ENCODE measurements at places on chromosomes 12 and 14. TPM values are rescaled to one million over a fixed set of nuclear protein-coding genes. Genes with fewer than 3 reads are reported as not detected.

Gene GDF3
- total RNA-seq: 1.0 TPM

DNA sequence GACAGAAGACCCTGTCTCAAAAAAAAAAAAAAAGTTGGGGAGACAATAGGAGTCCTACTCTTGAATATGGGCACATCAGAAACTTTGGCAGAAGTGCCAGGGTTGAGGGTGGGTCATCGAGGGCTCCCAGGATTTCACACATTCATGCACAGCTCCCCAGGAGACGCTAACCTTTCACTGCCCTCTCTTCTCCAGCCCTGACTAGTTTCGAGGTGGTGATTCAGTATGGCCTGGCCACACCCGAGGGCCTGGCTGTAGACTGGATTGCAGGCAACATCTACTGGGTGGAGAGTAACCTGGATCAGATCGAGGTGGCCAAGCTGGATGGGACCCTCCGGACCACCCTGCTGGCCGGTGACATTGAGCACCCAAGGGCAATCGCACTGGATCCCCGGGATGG, 29.4 kb upstream of the LRP1-AS start:
- no peak for DNase-seq

- DNase-seq: no peak
Observed at GRCh38 chr12:70667253-70667652, 30.0 kb upstream of the PTPRB start.

DNA sequence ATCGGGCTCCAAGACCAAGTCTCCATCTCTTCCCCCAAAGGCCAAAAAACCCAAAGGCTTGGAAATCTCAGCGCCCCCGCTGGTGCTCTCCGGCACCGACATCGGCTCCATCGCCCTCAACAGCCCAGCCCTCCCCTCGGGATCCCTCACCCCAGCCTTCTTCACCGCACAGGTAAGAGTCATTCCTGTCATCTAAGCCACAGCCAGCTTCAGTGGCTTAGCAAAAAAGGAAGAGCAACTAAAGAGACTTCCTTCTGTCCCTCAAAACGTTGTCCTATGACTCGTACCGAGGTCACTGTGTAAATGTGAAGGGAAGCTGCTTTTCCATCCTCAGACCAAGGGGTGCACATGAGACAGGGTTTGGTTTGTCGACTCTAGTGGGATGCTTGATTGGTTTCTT, 53.4 kb downstream of the ELK3 start:
- DNase-seq: no peak

DNA sequence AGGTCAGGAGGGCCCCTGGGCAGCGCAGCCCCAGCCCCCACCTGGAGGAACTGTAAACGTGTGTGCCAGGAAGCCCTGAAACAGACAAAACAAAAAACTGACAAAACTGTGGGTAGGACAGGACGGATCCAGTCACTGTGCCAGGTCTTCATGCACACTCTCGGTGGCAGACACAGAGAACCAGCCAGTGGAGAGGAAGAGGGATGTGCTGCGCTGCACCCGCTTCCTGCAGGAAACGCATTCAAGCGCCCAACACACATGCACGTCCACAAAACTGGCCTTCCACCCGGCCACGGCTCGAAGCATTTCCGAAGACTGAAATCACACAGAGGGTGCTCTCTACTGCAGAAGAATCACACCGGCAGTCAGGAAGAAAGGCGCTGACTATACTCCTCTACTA, 16.9 kb downstream of the BRF1 start:
- peak; percentile 68 for DNase-seq

GRCh38 chr12:81170072-81170471, 92.2 kb downstream of the ACSS3 start:
- DNase-seq: no peak

Measured in dermis microvascular lymphatic vessel endothelial cell (primary cell).